ENCODE measurements at places on chromosomes 3 and 15. TPM values are rescaled to one million over a fixed set of nuclear protein-coding genes. Genes with fewer than 3 reads are reported as not detected.
A peak's percentile ranks its signal among the peaks of the same experiment; 100 is the strongest.

GRCh38 chr3:149657926-149658743 lies at the start of gene WWTR1:
TSS of gene WWTR1 (minus strand) at chr3:149658025. CDS start at chr3:149657306, 719 bp downstream.
- DNase-seq = peak; percentile 85

DNA sequence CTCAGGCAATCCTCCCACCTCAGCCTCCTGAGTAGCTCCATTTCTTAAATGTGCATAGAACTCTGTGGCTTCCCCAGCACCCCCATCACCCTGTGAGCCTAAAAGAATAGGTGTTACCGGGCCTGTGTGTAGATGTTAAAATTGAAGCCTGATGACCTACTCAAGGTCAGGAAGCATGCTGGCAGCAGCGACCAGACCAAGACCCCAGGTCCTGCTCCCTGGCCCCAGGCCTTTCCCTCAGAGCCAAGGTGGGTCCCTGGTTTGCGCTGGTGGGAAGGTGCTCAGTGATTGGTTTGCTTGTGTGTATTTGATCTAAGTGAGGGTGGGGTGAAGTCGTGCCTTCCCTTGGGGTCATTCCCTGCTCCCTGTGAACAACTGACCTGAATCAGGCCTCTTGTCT lies 18.4 kb upstream of the CRABP1 start:
- no peak for DNase-seq

Gene CA12
- 141 TPM for total RNA-seq

GRCh38 chr3:194269610-194270145 lies 81.5 kb downstream of the CPN2 start:
- peak; percentile 75 for DNase-seq
